ENCODE measurements at places on chromosomes 2 and 18.
A peak's percentile ranks its signal among the peaks of the same experiment; 100 is the strongest.

- DNase-seq = no peak
Observed at GRCh38 chr18:74625157-74625556, 27.5 kb downstream of the ZNF407 start.

DNA sequence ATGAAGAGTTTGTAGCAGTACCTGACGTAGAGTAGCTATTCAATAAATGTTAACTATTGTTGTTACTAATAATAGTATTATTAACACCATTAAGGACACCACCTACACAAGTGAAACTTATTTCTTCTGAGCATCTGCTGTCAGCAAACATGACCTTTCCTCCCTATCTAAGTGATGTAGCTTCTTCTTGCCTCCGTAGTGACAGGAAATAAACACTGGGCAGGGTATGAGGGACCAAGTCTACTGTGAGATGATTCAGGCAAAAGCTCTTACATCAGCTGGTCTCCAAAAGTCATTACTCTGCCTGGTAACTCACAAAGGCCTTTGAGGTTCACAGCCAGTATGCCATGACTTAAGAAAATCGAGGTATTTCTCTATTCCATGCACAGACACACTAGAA lies 750.5 kb downstream of the CPS1 start:
- no peak for DNase-seq

GRCh38 chr2:111116011-111116746 lies 4.5 kb upstream of the BCL2L11 start:
- no peak for DNase-seq

DNA sequence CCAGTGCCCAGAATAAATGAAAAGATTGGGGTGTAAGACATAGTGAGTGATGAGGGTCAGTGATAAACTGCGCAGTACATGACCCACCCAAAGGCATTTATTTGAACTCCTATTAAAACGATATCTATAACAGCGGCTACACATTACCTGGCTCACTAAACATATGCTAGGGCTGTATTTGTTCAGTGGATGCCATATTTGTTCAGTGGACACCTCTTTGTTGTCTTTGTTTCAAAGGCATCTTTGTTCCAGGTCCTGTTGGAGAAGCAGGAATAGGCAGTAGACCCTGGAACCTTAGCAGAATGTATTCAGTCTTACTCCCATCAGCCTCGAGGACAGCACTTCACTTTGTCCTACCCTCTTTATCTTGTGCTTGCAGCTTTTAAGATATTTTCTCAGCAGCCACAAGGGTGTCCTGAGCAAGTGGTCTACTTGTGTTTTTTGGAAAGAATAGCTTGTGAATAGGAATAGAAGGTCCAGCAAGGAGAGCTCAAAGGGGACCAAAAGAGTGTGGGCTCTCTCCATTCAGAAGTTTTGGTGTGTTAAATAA lies 650.8 kb upstream of the FANCL start:
- no peak for DNase-seq

DNA sequence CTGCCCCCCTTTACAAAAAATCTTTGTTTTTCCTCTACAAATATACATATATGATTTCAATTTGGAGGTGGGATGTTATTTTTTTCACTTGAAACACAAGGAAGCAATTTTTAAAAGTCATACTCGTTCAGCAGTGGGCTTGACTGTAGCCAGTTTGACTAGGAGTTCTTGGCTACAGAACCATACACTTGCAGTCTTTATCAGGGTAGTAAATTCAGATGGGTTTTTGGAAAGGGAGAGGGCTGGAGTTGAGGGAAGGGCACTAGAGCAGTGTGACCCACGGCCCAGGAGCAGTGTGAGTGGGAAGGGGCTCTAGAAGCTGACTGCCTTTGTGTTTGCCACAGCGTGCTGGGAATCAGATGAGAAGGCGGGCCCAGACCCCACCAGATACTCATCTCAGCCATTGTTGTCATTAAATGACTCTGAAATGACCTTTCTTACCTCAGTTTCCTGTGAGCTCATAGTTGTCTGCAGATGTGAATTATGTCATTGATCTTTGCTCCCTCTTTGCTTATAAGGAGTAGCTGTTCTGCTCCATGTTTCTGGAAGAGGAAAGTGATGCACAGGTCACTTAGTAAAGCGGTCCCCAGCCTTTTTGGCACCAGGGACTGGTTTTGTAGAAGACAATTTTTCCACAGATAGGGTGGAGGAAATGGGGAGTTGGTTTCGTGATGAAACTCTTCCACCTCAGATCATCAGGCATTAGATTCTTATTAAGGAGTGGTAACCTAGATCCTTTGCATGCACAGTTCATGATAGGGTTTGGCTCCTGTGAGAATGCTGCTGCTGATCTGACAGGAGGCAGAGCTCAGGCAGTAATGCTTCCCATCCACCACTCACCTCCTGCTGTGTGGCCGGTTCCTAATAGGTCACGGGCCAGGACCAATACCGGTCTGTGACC lies 116.8 kb downstream of the SPTBN1 start:
- no peak for DNase-seq

DNA sequence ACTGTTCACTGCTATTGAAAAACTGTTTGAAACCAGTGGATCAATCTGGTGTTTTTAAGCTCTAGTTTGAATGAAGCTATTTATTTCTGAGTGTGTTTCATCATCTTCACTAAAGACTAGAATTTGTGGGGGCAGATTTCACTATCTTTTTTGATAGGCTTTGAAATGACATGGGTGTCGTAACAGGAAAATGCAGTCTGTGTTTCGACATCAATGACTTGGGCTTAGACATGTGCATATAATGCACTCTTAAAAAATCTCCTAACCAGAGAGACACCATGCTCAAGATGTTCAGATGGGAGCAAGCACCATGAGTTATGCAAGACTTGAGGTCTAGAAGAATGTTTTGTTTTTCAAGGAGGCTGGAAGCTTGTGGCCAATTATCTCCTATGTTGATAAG lies 221.6 kb downstream of the GPD2 start:
- no peak for DNase-seq

GRCh38 chr2:62415019-62415431 lies 91.0 kb downstream of the TMEM17 start:
- DNase-seq = no peak

- DNase-seq = no peak
Observed at GRCh38 chr2:84924173-84925106, 19.0 kb downstream of the TMSB10 start.

GRCh38 chr2:37614061-37614738 lies 57.2 kb downstream of the CDC42EP3 start:
- no peak for DNase-seq

- no peak for DNase-seq
Observed at GRCh38 chr2:167052825-167053224, 164.5 kb downstream of the XIRP2 start.

GRCh38 chr2:175049661-175050060 lies 44.5 kb upstream of the CHN1 start:
- DNase-seq = no peak

- DNase-seq = peak; percentile 86
Observed at GRCh38 chr2:74919827-74920226, 38.6 kb upstream of the POLE4 start.

DNA sequence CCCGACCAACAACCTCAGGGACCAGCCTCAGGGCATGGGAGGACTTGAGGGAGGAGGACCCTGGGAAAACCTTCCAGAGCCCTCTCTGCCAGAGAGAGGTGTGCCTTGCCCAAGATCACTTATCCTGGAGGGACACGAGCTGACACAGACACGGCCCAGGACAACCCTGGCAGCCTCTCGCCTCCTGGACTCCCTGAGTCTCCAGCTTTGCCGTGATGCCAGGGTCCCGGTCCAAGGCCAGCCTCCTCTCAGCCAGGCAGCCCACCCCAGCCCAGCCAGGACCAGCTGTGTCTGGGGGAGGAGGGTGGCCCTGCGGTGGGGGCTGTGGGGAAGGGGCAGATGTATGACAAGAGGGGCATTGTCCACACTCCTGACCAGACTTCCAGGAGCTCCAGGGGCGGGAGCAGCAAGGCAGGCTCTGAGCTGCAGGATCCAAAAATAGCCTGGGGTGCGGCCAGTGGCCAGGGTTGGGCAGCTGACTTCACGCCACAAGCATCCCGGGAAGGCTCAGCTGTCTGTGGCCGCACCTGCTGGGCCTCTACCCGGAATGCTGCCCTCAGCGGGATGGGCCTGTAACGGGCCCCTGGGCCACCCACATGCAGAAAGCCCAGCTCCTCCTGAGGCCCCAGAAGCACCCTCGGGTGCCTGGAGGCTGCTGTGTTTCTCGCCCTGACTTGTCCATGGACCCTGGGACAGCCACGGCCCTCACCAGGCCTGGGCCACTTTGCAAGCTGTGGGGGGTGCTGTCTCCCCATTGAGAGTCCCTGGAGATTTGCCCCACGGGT lies 65.5 kb upstream of the GPC1 start:
- DNase-seq = no peak

DNA sequence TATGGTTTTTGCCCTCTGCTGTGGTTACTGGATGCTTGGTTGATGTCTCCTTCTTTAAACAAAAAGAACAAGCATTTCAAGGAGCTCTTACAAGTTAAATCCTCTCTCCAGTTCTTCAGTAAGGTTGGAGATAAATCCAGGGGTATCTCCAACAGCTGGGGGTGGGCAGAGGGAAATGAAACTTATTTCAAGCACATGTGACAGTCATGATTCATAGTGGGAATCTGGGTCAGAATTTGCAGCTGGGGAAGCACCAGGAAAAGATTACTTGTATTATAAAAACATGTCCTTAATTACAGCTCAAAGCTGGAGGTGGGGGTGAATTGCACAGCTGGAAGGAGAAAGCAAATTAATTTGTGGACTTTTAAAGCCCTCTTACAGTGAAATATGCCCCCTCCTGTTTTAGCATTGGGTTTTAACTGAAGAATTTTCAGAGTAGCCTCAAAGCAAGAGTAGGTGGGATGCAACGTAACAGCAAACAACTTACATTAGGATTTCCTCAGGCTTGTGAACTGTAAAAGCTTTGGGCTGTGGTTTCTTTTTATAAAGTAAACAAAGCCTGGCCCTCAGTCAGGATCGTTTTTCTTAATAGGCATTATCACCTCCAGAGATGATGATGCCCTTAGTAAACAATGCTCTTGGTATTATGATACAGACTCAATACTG lies 596.4 kb downstream of the NYAP2 start:
- DNase-seq = no peak

- no peak for DNase-seq
Observed at GRCh38 chr2:28225473-28226080, 167.1 kb upstream of the FOSL2 start.

DNA sequence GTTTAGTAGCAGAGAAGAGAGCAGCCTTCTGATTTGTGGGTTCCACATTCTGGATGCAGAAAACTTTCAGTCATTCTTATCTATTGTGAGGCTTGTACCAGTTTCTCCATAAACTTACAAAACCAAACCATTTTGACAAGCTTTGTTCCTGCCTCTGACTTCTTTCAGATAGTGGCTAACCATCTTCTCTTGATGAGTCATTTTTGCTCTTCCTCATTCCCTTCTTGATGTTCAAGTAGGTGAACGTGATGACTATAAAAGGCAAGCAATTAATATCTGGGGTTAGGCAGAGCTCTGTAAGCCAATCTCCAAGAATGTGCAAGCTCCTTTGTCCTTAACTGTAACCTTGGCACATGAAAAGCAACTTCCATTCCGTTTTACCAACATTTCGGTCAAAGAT lies 2083.1 kb upstream of the PIK3C3 start:
- no peak for DNase-seq

DNA sequence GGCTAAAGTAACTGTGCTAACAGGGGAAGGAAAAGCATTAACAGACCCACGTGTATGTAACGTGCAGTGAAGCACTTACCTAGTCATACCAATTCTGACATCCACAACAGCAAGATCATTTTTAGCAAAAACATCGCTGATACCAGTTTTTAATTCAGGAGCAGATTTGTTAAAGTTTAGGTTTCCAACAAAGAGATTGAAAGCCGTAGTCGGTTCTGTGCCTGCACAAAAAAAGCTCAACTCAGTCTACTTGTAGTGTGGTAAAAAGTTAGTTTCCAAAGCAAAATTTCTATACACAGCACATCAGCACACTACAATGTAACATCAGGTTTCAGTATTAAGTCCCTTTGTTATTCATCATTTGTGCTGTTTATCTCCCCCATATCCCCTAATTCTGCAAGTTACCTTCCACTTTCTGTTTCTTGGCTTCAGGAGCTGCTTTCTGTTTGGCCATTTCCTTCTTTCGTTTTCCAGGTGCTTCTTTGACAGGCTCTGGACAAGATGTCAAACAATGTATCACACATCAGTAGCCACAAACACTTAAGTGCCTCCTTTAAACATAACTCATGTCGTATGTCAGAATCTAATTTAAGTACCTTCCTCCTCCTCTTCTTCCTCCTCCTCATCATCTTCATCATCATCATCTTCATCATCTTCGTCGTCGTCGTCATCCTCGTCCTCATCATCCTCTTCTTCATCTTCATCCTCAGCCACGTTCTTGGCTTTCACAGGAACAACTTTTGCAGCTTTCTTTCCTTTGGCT lies 4.0 kb downstream of the NCL start:
- DNase-seq = no peak

DNA sequence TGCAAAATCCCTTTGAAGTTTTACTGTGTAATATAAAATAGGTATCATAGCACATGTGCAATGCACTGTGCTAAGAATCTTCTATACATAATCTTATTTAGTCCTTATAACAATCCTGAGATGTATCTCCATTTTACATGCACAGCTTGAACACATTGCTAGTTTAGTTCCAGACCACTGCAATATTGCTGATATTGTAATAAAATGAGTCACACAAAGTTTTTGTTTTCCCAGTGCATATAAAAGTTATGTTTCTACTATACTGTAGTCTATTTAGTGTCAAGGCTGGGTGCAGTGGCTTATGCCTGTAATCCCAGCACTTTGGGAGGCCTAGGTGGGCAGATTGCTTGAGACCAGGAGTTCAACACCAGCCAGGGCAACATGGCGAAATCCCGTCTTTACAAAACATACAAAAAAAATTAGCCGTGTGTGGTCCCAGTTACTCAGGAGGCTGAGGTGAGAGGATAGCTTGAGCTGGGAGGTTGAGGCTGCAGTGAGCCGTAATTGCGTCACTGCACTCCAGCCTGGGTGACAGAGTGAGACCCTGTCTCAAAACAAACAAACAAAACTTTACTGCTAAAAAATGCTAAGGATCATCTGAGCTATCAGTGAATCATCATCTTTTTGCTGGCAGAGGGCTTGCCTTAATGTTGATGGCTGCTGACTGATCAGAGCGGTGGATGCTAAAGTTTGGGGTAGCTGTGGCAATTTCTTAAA lies 1.7 kb upstream of the USP14 start:
- DNase-seq = no peak

DNA sequence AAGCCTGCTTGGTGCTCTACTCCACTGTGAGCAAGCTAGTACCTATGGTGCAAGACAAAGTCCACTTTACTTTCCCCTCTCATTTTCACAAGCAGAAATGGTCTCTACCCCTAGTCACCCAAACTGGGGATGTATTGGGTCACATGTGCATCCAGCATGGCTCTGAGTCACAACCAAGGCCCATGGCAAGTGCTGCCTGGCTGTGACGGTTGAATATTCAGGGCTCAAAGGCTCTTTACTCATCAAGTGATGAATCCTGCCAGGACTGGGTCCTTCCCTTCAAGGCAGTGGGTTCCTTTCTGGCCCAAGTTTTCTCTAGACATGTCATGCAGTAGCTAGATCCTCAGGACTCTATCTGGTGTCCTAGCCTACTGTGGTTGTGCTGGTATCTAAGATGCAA lies 311.5 kb downstream of the DLGAP1 start:
- no peak for DNase-seq
